ENCODE measurements at places on chromosomes 7 and 10.

GRCh38 chr7:140016540-140016939 lies 46.2 kb downstream of the PARP12 start:
- no peak for DNase-seq

DNA sequence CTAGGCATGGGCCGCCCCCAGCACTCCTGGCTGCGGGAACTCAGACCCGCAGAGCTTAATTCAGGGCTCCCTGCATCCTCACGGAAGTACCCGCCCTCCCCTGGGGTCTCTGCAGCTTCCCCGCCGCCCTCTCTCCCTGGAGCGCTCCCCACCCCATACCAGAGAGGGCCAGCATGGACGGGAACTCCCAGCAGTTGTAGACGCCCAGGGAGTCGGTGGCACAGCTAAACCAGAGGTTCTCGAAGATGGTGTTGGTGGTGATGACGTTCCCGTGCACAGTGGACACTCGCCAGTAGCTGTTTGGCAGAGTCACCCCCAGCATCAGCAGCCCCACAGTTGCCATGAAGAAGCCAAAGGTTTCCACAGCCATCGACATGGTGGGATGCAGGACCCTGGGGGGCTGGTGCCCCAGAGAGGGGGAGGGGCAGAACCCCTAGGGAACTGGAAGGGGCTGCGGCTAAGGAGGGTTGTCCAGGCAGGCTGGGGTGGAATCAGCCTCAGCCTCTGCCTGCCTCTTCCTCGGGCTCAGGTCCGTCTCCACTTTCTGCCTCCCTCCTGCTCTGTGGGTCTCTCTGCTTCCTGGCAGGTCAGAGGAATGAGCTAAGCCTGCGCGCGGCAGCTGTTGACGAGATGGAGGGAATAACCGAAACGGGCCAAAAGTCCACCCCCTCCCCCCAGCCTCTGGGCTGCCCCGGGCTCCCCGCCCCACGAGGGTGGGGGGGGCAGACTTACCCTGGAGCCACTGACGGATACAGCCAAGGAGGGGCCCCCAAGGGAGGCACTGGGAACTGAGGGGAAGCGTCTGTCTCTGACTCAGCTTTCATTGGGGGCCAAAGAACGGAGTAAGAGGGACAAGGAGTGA lies at the start of gene CLDN15:
Gene CLDN15, minus strand, starts transcription at position 597 of the 862 bp plus-strand sequence. Its CDS starts 221 bp downstream, at position 376.
- no peak for DNase-seq

DNA sequence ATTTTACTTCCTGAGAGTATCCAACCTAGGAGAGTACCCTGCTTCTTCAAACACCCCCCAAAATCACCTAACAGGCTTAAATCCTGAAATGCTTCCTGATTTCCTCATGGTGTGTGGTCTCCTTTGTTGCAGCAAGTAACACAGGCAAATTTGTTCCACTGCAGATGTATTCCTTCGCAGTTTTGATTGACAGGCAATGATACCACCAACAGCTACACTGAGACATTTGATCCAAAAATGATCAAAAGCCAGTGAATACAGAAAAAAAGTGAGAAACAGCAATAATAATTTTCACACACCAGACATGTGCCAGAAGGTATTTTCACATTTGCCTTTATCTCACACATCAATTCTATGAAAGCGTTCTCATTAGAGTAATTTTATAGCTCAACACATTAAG lies 95.9 kb downstream of the HERPUD2 start:
- no peak for DNase-seq

- no peak for DNase-seq
Observed at GRCh38 chr10:34736976-34737771, 77.9 kb downstream of the PARD3 start.

- DNase-seq, result no peak
Observed at GRCh38 chr7:157585113-157585861, 248.5 kb downstream of the DNAJB6 start.

DNA sequence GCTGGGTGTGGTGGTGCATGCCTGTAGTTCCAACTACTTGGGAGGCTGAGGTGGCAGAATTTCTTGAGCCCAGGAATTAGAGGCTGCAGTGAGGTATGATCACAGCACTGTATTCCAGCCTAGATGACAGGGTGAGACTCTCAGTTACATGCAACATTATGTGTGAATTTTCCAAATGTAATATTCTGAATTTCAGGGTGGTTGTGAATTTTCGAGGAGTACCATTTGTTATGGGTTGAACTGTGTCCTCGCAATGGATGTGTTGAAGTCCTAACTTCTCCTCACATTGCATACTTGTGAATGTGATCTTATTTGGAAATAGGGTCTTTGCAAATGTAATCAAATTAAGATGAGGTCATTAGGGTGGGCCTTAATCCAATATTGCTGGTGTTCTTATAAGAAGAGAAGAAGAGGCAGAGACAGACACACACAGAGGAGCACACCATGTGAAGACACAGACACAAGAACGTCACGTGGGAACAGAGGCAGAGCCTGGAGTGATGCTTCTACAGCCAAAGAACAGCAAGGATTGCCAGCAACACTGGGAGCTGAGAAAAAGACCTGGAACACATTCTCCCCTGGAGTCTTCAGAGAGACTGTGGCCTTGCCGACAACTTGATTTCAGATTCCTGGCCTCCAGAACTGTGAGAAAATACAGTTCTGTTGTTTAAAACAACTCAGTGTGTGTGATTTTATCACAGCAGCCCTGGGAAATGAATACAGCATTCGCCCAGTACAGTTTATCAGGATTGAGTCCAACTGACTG lies 91.9 kb downstream of the ZNF783 start:
- DNase-seq, result peak; percentile 45

DNA sequence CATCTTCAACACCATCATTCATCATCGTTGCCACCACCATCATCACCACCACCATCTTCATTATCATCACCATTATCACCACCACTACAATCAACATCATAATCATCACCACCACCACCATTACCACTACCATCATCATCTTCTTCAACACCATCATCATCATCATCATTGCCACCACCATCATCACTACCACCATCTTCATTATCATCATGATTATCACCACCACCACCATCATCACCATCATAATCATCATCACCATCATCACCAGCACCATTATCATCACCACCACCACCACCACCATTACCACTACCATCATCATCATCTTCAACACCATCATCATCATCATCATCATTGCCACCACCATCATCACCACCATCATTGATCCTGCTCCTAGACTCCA lies 112.7 kb downstream of the OAT start:
- no peak for DNase-seq

DNA sequence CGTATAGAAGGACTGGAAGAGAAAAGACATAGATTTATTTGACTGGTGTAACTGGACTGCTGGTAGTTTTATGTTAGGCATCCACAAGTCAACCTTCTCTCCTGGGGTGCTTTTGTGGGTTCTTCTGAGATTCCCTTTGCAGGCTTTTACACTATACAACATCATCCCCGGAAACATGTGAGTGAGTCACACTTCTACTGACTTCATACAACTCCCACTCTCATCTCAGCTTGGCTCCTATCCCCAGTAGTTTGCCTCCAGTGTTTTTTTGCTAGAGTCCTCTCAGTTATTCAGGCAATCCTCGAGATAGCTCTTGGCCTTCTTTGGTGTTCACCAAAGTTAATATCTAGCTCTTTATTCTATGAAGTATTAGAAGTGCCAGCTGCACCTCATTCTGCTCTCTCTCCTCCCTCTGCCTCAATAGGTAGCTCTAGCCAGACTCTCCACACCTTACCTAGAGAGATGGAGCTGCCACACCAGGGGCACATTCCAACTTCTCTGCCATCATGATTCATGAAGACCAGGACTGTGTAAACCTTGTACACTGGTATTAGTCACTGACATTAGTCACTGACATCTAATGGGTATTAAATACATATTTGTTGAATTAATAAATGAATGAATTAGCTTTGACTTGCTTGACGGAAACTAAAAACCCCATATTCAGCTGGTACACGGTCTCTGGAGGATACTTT lies 281.9 kb downstream of the PPP1R3A start:
- no peak for DNase-seq

DNA sequence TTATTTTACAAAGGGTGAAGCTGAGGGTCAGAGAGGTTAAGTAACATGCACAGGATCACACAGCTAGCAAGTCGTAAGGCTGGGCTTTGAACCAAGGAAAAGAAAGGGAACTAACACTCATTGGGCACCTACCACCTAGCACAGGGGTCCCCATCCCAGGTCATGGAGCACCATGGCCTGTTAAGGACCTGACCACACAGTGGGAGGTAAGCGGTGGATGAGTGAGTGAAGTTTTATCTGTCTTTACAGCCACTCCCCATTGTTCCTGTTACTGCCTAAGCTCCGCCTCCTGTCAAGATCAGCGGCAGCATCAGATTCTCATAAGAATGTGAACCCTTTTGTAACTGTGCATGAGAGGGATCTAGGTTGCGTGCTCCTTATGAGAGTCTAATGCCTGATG lies 222.8 kb downstream of the RAB11FIP2 start:
- DNase-seq, result no peak

- no peak for DNase-seq
Observed at GRCh38 chr7:129375141-129375938, 58.9 kb upstream of the STRIP2 start.

DNA sequence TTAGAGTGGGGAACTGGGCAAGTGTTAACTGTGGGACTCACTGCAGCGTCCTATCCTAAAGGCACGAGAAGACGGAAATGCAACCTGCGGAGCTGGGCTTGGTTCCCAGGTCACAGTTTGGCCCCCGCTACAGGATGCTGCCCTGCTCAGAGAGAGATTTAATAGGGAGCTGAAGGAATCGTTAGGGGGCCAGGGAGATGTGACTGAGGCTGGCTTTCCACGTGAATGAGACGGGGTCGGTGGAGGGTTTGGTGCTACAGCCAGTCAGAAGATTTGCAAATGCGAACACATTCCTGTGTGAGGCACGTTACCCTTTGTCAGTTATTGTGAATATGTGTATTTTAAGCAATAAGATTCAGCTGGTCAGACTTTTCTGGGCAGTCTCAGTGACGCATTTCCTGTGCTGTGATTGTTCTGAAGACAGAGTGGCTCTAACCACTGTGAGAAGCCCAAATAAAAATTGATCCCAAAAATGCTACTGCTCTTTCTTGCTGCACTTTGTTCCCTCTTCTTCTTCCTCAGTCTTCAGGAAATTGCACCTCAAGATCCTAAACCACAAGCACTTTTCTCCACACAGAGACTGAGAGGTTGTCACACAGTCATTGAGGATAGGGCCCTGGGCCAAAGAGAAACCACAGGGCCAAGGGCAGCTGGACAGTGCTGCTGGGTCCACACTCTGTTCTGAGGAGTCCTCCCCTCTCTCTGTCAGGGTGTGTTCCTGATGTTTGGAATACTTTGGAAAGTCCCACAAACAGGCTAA lies 21.2 kb downstream of the CYP17A1 start:
- no peak for DNase-seq

- DNase-seq, result no peak
Observed at GRCh38 chr7:37211097-37211880, 237.4 kb downstream of the ELMO1 start.

DNA sequence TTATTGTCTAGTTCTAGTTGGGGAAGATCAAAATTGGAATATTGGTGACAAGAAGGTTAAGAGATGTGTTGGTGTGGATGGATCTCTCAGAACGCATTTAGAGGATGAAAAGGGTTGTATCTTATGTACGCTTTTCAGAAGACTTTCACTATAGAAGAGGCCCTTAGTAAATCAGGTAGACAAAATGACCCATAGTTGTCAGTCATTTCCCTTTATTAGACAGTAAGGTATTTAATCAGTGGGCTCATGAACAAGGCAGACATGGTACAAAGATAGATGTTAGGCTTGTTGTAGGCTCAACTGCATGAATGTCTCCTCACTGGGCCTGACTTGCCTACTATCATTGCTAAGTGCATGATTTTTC lies 359.2 kb downstream of the PHF14 start:
- DNase-seq, result no peak

DNA sequence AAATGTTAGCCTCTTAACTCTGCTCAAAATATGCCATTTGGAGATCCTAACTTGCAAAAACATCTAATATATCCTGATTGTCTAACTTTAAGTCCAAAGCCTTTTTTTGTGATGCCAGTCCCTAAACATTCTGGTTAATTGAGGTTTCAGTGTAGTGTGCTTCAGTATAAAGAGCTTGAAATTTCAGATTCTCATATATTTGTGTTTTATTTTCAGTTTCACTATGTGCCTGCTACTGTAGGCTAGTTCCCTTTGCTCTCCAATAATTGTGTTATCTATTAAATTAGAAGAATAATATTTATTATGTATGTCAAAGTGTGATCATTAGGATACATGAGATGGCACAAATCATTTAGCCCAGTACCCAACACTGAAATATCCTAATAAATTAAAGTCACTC lies 1361.2 kb downstream of the XPNPEP1 start:
- no peak for DNase-seq

DNA sequence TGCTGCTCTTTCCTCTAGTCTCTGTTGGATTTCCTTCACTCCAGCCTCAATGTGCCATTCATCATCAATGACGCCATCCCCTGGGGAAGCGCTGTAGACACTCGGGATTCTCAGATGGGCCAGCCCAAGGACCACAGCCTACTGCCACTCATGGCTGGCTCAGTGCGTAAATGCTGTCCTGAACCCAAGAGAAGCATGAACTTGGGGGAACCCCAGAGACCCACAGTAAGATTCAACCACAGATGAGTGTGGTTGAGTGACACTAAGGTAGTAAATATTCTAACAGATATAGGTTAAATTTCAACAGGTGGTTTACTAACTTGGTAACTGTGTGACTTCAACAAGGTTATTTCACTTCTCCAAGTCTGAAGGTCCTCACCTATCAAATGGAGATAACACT lies 304.1 kb downstream of the GRM8 start:
- no peak for DNase-seq

- no peak for DNase-seq
Observed at GRCh38 chr7:80128918-80129317, 5.7 kb upstream of the GNAI1 start.

DNA sequence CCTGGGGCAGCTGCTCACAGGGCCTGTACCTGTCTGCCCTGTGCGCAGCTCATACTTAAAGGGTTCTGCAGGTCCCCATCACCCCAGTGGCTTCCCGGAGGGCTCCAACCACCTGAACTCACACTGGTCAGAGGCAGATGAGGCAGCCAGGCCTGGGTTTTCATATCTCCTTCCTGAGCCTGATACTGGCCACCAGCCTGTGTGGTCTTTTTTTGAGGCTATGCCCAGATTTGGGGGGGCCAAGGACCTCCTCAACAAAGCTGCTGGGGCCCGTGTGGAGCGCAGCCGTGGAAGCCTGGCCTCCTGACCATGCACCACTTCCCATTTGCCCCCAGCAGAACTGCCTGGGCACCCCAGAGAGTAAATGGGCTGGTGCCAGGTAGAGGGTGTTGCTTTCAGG lies 25.7 kb downstream of the PNLIPRP2 start:
- DNase-seq, result no peak

GRCh38 chr10:99895867-99896266 lies 113.4 kb downstream of the ABCC2 start:
- no peak for DNase-seq

GRCh38 chr10:114012650-114013049 lies 31.0 kb upstream of the ADRB1 start:
- DNase-seq, result no peak

Data from NCI-H446 treated with DMSO at 0.1 percent for 48 hours (cell line).